ENCODE measurements at places on chromosomes 13 and 19.

DNA sequence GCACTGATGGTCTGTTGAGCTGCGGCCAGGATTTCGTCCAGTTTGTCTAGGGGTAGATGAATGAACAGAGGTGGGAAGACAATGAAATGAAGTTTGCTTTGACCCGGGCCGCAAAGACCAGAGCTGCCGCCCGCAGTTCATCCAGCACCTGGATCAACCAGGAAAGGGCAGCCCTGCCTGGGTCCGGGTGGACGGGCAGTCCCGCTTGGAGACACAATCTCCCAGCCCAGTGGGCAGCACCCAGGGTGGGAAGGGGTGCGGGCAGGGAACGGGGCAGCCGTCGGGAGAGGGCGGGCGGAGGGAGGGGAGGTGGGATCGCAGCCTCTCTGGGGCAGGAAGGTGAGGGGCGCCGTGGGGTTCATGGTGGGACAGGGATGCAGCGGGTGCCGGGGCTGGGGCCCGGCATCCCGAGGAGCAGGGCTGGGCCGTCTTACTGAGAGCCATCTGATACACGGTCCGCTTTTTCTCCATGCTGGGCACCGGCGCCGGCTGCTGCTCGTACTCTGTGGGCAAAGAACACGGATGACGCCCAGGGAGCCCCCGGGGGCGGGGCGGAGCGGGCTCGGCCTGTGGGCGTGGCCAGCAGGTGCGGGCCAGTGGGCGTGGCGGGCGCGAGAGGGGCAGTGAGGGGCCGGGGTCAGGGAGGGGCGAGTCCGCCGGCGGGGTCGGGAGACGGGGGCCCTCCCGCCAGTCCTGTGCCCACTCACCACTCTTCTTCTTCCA lies 33.1 kb downstream of the SHANK1 start:
- no peaks in the 10 kb centered on the region for H3K36me3 ChIP-seq
- no peak overlapping the region for H3K27ac ChIP-seq
- DNase-seq = no peak

DNA sequence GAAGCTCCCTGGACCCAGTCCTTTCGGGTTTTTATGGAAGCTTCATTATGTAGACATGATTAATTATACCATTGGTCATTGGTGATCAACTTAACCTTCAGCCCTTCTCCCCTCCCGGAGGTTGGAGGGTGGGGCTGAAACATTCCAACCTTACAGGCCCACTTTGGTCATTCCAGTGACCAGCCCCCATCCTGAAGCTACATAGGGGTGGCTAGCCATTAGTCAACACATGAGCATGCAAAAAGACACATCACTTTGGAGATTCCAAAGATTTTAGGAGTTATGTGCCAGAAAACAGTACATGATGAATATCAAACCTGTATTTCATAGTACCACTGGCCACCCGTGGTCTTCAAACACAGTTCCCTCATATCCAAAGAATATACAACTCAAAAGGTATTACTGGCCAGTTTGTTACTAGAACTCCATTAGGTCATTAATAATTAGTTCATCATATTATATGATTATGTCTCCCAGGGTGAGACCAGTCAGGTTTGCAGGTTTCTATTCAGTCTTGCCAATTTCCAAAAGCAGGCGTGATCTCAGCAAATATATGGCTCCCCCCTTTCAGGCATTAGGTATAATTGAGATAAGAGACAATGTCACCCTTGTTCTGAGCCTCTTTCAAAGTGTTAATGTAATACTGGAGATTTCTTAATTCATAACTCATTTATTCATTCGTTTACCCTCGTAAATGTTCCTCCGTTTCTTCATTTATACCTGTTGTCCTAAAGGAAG lies 11.1 kb downstream of the PPP5C start:
- no peaks in the 10 kb centered on the region for H3K27me3 ChIP-seq
- peaks cover 56% of the 10 kb centered on the region for H3K4me1 ChIP-seq
- peaks cover 43% of the 10 kb centered on the region for H3K36me3 ChIP-seq
- no peak overlapping the region for H3K27ac ChIP-seq
- H3K4me3 ChIP-seq = no peak overlapping the region
- DNase-seq = no peak

DNA sequence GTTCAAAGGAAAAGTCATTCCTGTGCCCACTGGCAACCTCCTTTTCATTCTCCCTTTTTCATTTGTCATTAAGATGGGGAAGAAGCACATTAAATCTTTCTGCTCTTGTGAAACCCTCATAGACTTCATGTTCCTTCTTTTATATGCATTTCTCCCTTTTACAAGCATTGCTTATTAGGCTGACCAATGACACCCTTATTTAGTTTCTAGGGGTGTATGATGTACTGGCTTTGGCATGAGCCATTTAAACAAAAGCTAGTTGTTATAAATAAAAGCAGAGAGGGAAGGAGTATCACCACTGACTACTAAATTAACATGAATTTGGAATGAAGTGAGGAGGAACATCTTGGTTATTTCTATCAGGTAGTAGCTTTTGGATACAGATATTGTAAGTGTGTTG lies 68.2 kb upstream of the PCDH9 start:
- H3K27me3 ChIP-seq = no peaks in the 10 kb centered on the region
- no peaks in the 10 kb centered on the region for H3K36me3 ChIP-seq
- no peak overlapping the region for H3K27ac ChIP-seq
- DNase-seq = no peak
- H3K4me3 ChIP-seq = no peak overlapping the region

DNA sequence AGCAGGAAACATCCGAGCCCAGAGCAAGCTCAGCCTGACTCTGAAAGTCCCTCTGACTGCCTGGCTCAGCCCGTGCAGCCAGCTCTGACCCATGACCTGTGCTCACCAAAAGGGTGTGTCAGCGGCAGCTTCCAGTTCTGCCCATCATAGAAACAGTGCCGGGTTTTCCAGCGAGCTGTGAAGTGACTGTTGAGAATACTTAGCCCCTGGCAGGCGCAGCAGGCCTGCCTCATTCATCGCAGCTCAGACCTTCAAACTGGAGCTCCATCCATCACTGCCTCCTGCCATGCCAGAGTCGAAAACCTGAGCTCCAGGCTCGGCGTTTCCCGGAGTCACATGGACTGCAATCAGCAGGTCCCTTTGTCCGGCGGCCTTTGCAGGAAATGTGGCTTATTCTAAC lies 16.3 kb upstream of the GSX1 start:
- no peaks in the 10 kb centered on the region for H3K4me1 ChIP-seq
- no peak overlapping the region for H3K27ac ChIP-seq
- H3K4me3 ChIP-seq = no peak overlapping the region
- no peaks in the 10 kb centered on the region for H3K36me3 ChIP-seq

DNA sequence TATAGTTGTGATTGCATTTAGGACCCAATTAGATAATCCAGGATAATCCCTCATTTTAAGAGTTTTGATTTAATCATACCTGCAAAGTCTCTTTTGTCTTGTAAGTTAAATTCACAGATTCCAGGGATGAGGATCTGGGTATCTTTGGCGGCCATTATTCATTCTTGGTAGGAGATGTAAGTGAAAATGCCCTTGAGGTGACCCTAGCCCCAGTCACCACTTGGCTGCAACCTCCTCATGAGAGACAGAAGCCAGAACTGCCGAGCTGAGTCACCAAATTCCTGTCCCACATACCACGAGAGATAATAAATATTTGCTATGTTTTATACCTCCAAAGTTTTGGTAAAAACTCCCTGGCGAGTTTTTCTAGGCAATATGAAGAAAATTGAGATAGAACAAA lies 389.4 kb downstream of the RFC3 start:
- no peaks in the 10 kb centered on the region for H3K4me1 ChIP-seq
- no peak for DNase-seq
- no peak overlapping the region for H3K4me3 ChIP-seq
- no peaks in the 10 kb centered on the region for H3K27me3 ChIP-seq

GRCh38 chr13:52053460-52053859 lies 29.0 kb downstream of the UTP14C start:
- peaks cover 4% of the 10 kb centered on the region for H3K27me3 ChIP-seq
- no peaks in the 10 kb centered on the region for H3K4me1 ChIP-seq
- H3K27ac ChIP-seq = no peak overlapping the region

- no peaks in the 10 kb centered on the region for H3K27me3 ChIP-seq
- peak overlapping the region; percentile 2 for H3K4me3 ChIP-seq
- H3K27ac ChIP-seq = no peak overlapping the region
- no peak for DNase-seq
These were observed 3.8 kb downstream of the RFXAP start for GRCh38 chr13:36822785-36823184.

DNA sequence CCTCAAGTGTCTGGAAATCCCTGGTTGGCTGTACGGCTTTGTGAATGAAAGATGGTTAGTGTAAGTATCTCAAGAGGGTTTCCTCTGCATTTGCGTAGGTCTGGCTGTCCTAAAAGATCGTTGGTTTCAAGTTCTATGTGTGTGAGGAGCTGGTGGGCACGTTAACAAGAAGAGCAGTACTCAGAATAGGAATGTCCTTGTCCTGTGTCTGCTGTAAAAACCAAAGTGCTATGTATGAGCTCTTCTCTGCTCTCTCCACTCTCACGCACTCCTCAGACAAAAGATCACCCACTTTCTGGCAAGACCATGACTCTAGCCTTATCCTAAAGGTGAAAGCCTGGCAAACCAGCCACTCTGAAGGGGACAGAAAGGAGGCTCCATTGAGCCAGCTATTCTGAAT lies 39.1 kb downstream of the USP12 start:
- no peak for DNase-seq
- H3K27me3 ChIP-seq = no peaks in the 10 kb centered on the region
- H3K4me3 ChIP-seq = peak overlapping the region; percentile 67
- peaks cover 20% of the 10 kb centered on the region for H3K36me3 ChIP-seq

- no peak overlapping the region for H3K4me3 ChIP-seq
- no peaks in the 10 kb centered on the region for H3K4me1 ChIP-seq
These were observed 562.8 kb downstream of the SLITRK6 start for GRCh38 chr13:85236413-85236812.

- H3K36me3 ChIP-seq = no peaks in the 10 kb centered on the region
- peaks cover 2% of the 10 kb centered on the region for H3K27me3 ChIP-seq
- H3K4me1 ChIP-seq = no peaks in the 10 kb centered on the region
- H3K27ac ChIP-seq = no peak overlapping the region
- no peak for DNase-seq
These were observed 42.5 kb upstream of the SCEL start for GRCh38 chr13:77492982-77493381.

All from activated naive CD8-positive, alpha-beta T cell treated with anti-CD3 and anti-CD28 coated beads, Interleukin-2, amount 50 U/mL, for 24 hours (primary cell).